ENCODE measurements at places on chromosomes 1 and 21.

DNA sequence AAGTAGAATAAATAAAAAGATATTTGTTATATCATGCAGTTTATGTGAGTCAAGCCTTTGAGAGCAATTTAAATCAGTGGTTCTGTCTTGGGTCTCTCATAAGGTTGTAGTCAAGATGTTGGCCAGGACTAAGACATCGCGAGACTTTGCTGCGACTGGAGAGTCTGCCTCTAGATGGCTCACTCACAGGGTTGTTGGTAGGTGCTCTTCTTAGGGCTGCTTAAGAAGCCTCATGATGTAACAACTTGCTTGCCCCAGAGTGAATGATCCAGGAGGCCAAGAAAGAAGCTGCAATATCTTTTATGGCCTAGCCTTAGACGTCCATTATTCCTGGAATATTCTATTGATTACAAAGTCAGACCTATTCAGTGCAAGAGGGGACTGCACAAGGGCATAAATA, 73.1 kb upstream of the CACHD1 start:
- DNase-seq, result no peak

DNA sequence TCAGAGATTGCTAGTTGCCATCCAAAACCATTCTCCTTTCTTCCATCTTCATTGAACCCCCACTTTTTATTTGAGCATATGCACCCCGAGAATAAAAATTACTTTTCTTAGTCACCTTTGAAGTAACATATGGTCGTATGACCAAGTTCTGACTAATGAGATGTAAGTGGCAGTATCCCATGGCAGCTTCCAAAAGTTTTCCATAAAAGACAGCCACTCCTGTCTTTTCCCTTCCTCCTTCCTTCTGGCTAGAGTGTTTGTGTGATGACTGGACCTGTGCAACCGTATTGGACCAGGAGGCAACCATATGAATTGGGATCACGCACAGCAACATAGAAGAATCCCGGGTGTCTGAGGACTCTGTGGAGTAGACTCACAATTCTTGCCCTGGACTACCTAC, 41.1 kb upstream of the CCSAP start:
- DNase-seq, result no peak

DNA sequence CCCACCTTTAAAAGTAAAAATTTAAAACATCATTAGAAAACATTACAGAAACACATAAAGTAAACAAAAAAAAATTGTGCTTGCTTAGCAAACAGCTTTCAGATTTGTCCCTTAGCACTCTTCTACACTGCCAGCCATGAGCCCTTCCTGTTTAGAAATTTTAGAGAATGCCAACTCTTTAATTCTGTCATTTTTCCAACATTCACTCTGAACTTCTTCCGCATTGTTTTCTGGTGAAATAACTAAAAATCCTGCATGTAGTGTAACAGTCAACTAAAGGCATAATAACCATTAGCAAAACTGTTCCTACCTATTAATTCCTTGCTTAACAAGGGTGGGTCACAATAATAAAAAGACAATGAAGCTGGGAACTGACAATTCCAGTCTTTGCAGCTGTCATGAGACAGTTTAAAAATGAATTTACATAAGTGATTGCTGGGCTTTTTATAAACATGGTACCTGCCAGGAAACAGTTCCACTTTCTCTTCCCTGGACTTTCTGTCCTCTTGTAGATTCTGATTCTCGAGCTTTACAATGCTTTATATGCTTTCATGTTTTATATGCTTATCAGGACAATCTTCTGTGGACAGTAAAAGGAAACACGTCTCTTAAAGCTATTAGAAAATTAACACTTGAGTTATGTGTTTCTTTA, 19.0 kb downstream of the GNG12 start:
- peak; percentile 84 for DNase-seq

- no peak for DNase-seq
Measured at GRCh38 chr1:30919025-30919881, 10.7 kb upstream of the SDC3 start.

DNA sequence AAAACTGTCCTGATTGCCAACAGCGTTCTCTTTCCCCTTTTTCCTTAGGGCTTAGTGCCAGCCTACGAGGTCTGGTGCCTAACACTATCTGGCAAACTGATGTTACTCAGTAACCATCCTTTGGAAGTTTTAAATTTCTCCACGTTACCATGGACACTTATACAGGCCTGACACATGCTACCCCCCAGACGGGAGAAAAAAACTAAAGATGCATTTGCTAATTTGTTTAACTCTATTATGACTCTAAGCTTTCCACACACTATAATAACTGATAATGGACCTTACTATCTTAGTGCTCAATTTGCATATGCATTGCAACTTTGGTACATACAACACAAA, 36.8 kb downstream of the CLCA1 start:
- DNase-seq, result no peak

DNA sequence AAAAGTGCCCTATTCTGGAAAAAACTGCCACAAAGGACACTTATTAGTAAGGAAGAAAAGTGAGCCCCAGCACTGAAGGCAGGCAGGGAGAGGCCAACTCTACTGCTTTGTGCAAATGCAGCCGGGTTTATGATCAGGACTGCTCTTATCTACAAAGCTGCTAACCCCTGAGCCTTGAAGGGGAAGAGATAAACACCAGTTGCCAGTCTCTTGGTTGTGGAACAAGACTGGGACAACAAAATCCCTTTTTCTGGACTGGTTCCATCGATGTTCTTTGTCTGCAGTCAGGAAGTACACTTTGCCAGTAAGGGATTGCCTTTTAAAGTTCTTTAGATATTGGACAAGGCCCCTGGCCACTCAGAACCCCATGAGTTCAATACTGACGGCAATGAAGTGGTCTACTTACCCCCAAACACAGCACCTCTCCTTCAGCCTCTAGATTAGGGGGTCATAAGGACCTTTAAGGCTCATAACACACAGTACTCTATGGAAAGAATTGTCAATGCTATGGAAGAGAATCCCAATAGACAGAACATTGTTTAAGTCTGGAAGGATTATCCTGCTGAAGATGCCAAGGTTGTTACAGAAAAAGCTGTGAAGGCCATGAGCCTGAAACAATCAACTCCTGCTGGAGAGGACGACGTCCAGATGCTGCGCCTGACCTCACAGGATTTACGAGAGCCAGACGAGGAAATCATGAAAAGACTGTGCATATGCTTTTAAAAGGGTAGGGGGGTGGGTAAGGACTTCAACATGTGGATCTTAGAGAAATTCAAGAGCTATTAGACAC, 43.6 kb downstream of the GNB1 start:
- no peak for DNase-seq

DNA sequence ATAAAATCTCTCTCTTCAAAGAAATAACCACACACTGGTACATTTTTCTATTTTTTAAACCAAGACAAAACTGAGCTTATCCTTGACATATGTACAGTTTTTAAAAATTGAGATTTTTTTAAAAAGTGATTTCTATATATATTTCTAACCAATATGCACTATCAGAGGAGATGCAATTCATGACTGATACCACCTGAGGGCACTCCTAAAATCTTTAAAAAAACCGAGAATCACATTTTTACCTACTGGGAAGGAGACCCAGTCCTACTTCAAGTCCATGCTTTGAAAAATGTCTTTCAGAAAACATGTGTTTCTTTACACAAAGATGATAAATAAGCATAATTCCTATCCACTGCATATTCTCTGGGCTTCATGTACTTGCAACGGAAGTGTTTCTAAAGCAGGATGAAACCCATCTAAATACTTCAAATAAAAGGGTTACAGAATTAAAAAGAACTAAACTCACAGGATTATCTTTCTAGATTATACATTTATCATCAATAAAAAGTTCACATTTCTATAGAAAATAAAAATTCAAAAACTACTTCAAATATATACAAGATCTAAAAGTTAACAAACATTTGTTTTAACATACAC, 98.6 kb downstream of the ENAH start:
- no peak for DNase-seq

DNA sequence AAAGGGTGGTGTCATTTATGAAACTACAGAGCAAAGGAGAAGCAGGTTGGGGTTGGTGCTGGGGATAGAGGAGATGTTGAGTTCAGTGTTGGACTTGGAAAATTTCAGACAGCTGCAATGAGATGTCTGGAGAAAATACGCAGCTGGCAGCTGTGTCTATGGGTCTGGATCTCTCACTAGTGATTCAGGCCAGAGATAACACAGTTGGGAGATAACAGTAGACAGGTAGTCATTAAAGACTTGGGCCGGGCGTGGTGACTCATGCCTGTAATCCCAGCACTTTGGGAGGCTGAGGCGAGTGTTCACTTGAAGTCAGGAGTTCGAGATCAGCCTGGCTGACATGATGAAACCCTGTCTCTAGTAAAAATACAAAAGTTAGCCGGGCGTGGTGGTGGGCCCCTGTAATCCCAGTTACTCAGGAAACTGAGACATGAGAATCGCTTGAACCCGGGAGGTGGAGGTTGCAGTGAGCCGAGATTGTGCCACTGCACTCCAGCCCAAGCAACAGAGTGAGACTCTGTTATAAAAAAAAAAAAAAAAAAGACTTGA, 2.5 kb upstream of the TFAP2E start:
- DNase-seq, result no peak

DNA sequence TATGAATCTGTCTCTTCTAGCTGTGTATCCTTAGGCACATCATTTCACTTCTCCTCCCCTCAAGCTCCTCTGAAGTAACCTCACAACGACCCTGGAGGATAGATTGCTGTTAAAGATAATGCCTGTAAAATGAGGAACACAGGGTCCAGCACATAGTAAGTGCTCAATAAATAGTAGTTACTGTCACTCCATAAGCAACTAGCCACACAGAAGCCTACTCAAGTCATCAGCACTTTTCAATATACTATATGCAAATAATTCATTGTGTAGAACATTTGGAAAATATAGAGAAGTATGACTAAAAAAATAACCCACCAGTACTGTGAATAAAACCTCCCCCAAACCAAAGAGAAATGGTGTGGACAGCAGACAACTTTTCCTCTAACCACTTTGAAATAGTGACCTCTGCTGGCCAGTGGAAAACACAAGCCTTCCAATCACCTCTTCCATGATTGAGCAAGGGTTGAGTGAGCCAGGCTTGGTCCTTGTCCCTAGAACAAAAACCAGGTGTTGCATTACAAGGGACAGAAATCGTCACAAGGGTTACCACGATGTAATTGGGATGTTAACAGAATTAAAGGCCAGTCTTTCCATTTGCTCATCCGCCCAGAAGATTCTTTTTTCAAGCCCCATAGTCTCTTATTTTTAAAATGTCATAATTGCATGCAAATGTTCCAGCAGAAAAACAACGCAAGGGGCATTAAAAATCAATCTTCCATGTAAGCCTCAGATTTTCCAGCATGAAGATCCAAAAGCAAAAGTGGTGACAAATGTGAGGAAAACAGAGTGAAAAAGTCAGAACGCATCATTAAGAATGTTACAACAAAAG, 15.7 kb upstream of the GLIS1 start:
- peak; percentile 11 for DNase-seq

GRCh38 chr1:20555758-20556120, 3.4 kb downstream of the FAM43B start:
- DNase-seq, result no peak

GRCh38 chr1:3121401-3122210, 52.6 kb downstream of the PRDM16 start:
- DNase-seq, result no peak
